SK-N-SH (cell line): ENCODE measurements at places on chromosomes 3 and 15. TPM values are rescaled to one million over a fixed set of nuclear protein-coding genes. Genes with fewer than 3 reads are reported as not detected.

DNA sequence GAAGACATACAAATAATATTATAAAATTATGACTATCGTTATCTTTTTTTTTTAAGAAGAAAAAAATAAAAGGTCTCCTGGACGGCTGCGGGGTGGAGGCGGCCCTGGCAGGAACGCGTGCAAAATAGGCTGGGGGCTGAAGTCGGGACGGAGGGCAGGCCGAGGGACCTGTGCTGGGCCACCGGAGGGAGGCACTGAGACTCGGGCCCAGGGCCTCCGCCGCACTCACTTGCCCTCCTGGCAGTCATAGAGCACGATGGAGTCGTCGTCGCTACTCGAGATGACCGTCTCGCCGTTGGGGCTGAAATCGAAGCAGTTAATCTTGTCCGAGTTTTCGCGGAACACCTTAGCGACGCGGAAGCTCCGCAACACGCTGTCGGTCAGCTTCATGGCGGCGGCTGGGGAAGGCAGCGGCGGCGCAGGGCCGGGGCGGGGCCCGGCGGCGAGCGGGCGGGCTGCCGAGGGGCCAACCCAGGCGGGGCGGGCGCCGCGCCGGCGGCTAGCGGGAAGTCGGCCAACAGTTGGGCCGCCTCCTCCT is 408 bp downstream of the WDR82 start:
- peak; percentile 80 for DNase-seq
- H3K4me1 ChIP-seq, result peaks cover 20% of the 10 kb centered on the region
- H3K27ac ChIP-seq, result peak overlapping the region; percentile 89
- H3K27me3 ChIP-seq, result no peaks in the 10 kb centered on the region
- H3K4me3 ChIP-seq, result peak overlapping the region; percentile 92
- H3K36me3 ChIP-seq, result peaks cover 19% of the 10 kb centered on the region

GRCh38 chr15:49082960-49083359 is 36.7 kb upstream of the SECISBP2L start:
- no peaks in the 10 kb centered on the region for H3K36me3 ChIP-seq
- H3K4me3 ChIP-seq, result no peak overlapping the region
- no peaks in the 10 kb centered on the region; the same call in 1 of the 2 replicates for H3K4me1 ChIP-seq

- no peaks in the 10 kb centered on the region; the same call in 1 of the 2 replicates for H3K27me3 ChIP-seq
- no peaks in the 10 kb centered on the region for H3K36me3 ChIP-seq
- no peak overlapping the region for H3K4me3 ChIP-seq
- no peak for DNase-seq
Measured at GRCh38 chr15:65404186-65404872, 18.4 kb downstream of the IGDCC4 start.

DNA sequence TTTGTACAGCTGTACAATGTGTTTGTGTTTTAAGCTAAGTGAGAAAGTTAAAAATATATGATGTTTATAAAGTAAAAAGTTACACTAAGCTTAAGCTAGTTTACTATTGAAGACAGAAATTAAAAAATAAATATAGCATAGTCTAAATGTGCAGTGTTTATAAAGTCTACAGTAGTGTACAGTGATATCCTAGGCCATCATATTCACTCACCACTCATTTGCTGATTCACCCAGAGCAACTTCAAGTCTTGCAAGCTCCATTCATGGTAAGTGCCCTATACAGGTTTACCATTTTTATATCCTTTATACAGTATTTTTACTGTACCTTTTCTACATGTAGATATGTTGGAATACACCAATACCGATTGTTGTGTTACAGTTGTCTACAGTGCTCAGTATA is 553.2 kb upstream of the TBL1XR1 start:
- H3K36me3 ChIP-seq, result no peaks in the 10 kb centered on the region
- no peaks in the 10 kb centered on the region for H3K27me3 ChIP-seq
- no peak overlapping the region for H3K4me3 ChIP-seq
- no peak for DNase-seq
- H3K4me1 ChIP-seq, result no peaks in the 10 kb centered on the region; the same call in 1 of the 2 replicates
- H3K27ac ChIP-seq, result no peak overlapping the region

DNA sequence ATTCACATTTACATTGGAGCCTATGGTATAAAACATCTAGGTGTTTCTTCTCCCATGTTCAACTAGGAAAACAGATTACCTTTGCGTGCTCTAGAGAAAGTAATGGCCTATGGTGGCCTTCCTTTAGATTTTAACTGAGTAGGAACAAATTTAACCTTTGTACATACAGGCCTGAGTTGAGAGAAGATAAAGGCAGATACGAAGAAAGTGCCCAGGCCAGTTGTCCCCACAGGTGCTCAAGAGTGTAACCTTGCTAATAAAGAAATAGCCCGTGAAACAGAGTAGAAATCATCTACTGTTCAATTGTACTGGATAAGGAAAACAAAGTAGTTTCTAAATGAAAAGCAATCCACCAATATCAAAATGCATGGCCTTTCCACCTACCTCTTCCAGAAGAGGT is 6.8 kb upstream of the TSC22D2 start:
- no peaks in the 10 kb centered on the region for H3K36me3 ChIP-seq
- no peaks in the 10 kb centered on the region for H3K27me3 ChIP-seq
- H3K4me1 ChIP-seq, result no peaks in the 10 kb centered on the region
- no peak for DNase-seq
- no peak overlapping the region for H3K4me3 ChIP-seq

GRCh38 chr3:53900666-53901331 is 9.1 kb upstream of the SELENOK start:
- no peaks in the 10 kb centered on the region for H3K36me3 ChIP-seq
- no peak overlapping the region for H3K27ac ChIP-seq
- no peaks in the 10 kb centered on the region for H3K4me1 ChIP-seq
- DNase-seq, result no peak
- peaks cover 8% of the 10 kb centered on the region; the same call in 1 of the 2 replicates for H3K27me3 ChIP-seq
- H3K4me3 ChIP-seq, result no peak overlapping the region

DNA sequence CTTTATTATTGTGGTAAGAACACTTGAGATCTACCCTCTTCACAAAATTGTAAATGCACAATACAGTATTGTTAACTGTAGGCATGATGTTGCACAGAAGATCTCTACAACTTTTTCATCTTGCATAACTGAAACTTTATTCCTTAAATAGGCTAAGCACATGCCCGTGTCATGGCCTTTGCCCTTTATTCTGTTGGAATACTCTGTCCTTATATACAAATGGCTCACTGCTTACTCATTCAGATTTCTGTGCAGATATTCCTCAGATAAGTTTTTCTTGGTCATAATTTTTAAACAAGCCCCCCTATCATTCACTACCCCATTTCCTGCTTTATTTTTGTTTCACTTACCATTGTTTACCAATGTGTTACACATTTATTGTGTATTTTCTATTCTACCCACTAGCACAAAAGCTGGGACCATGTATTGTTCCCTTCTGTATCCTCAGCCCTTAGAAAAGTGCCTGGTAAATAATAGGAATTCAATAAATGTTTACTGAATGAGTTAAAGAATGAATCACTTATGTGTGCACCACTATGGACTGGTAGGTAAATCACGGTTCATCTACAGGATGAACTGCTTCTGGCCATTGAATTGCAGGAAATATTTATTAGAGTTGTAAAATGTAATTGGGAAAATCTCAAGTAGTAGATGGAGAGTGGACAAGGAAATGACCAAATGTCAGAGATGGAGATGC is 151.0 kb downstream of the CPNE4 start:
- no peak overlapping the region for H3K27ac ChIP-seq
- DNase-seq, result no peak
- no peak overlapping the region for H3K4me3 ChIP-seq
- no peaks in the 10 kb centered on the region for H3K36me3 ChIP-seq
- H3K4me1 ChIP-seq, result no peaks in the 10 kb centered on the region

GRCh38 chr3:116135457-116136085 is 309.7 kb downstream of the LSAMP start:
- peak; percentile 36 for DNase-seq
- H3K36me3 ChIP-seq, result no peaks in the 10 kb centered on the region
- no peak overlapping the region; the same call in 1 of the 2 replicates for H3K4me3 ChIP-seq
- H3K4me1 ChIP-seq, result no peaks in the 10 kb centered on the region
- H3K27ac ChIP-seq, result peak overlapping the region; percentile 91

GRCh38 chr3:146542179-146542578 is 2.2 kb downstream of the PLSCR1 start:
- 0 out of 2 replicates have a peak, but pooled peaks cover 3% of the 10 kb centered on the region for H3K4me1 ChIP-seq
- no peak overlapping the region for H3K4me3 ChIP-seq
- no peaks in the 10 kb centered on the region for H3K27me3 ChIP-seq
- H3K27ac ChIP-seq, result no peak overlapping the region

GRCh38 chr3:183922421-183922820 is 37.7 kb upstream of the PARL start:
- no peak overlapping the region for H3K27ac ChIP-seq
- H3K36me3 ChIP-seq, result peaks cover 33% of the 10 kb centered on the region
- DNase-seq, result no peak
- no peaks in the 10 kb centered on the region for H3K27me3 ChIP-seq

The DZIP1L gene
- 6.4 and 8.0 TPM in 2 replicates for polyA plus RNA-seq

- H3K4me3 ChIP-seq, result no peak overlapping the region
- H3K27ac ChIP-seq, result peak overlapping the region; percentile 75
- no peaks in the 10 kb centered on the region for H3K36me3 ChIP-seq
- DNase-seq, result no peak
- H3K27me3 ChIP-seq, result no peaks in the 10 kb centered on the region
Measured at GRCh38 chr3:129231331-129232119, 17.9 kb upstream of the COPG1 start.

DNA sequence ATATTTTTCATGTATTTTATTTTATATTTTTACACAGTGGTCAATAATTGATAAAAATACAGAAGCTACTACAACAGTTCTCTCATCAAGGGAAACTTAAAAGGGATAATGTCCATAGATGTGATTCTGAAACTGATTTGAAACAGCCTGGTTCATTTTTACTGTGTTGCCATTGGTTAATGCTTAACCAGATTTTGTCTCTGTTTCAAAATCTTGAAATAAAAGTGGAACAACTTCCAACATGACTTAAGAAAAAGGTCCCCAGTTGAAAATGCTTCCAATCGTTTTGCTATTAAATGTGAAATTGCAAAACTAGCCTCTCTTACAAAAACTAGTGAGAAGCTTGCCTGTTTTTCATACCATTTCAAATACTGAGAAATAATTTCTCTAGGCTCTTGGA is 240.7 kb downstream of the LPP start:
- H3K27me3 ChIP-seq, result no peaks in the 10 kb centered on the region
- H3K27ac ChIP-seq, result no peak overlapping the region
- H3K4me1 ChIP-seq, result peaks cover 9% of the 10 kb centered on the region; the same call in 1 of the 2 replicates

DNA sequence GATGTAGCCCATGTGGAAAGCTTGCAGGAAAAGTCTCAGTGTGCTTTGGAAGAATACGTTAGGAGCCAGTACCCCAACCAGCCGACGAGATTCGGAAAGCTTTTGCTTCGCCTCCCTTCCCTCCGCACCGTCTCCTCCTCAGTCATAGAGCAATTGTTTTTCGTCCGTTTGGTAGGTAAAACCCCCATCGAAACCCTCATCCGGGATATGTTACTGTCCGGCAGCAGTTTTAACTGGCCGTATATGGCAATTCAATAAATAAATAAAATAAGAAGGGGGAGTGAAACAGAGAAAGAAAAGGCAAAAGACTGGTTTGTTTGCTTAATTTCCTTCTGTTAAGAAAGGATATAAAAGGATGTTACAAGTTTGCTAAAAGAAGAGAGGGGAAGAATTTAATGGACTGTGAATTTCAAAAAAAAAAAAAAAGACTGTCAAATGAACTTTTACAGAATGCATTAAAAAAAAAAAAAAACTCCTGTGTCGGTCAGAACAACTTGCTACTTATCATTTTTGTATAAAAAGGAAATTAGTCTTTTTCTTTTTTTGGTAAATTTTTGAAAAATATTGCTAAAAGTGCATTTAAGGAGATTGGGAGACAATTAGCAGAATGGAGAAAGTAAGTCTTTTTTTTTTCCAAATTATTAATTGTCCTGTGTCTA is 7.0 kb downstream of the NR2F2 start:
- H3K36me3 ChIP-seq, result no peaks in the 10 kb centered on the region
- peak overlapping the region; percentile 9; the same call in 1 of the 2 replicates for H3K4me3 ChIP-seq
- H3K27ac ChIP-seq, result no peak overlapping the region
- H3K27me3 ChIP-seq, result no peaks in the 10 kb centered on the region
- no peak for DNase-seq

The TMEM266 gene
- 0.05 and 0.07 TPM in 2 replicates for polyA plus RNA-seq

The SI gene
- polyA plus RNA-seq, result not detected in 2 replicates

GRCh38 chr3:74039105-74039504 is 414.4 kb upstream of the PDZRN3 start:
- no peak overlapping the region for H3K27ac ChIP-seq
- H3K36me3 ChIP-seq, result no peaks in the 10 kb centered on the region
- H3K4me1 ChIP-seq, result no peaks in the 10 kb centered on the region

DNA sequence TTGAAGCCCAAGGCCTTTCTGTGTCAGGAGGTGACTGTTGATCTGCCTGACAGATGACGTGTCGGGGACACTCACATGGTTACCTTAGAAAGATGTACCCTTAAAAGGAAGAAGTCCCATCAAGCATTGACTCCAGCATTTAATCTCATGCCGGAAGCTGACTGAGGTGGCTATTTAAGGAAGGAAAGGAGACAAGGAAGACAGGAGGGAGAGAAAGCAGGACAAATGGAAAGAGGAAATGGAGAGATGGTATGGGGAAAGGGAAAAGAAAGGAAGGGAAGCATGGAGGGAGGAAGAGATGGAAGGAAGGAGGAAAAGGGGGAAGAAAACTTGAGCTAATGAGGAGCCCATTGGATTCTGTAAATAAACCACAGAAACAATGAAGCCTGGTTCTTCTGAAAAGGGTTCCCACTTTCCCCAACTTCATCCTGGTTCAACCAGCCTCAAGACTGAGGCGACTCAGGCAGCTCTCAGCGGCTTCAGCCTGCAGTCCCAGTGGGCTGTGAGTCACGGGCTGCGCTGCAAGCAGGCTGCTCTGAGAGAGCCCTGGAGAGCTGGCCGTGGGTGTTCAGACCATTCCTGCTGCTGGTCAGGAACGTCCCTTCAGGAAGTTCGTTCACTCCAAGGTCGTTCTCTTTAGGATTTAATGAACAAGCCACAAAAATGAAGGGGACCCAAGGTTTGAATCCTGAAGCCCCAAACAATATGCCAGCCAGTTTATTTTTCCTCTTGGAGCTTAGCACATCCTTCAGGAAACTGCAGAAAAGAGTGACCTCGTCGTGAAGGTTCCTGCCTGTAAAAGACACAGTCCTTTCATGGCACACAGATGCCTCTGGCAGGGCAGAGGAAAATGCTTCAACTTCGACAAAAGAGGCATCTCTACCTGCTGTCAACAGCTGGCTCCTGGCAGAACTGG is 69.6 kb upstream of the THBS1 start:
- H3K27ac ChIP-seq, result peak overlapping the region; percentile 60
- no peak for DNase-seq
- 0 out of 2 replicates have a peak, but pooled peaks cover 6% of the 10 kb centered on the region for H3K4me1 ChIP-seq
- H3K27me3 ChIP-seq, result no peaks in the 10 kb centered on the region
- H3K36me3 ChIP-seq, result no peaks in the 10 kb centered on the region
- H3K4me3 ChIP-seq, result no peak overlapping the region

- no peak overlapping the region for H3K27ac ChIP-seq
- no peak overlapping the region for H3K4me3 ChIP-seq
- peaks cover 5% of the 10 kb centered on the region; the same call in 1 of the 2 replicates for H3K27me3 ChIP-seq
- no peak for DNase-seq
- no peaks in the 10 kb centered on the region for H3K4me1 ChIP-seq
Measured at GRCh38 chr3:37751967-37752648, 109.6 kb upstream of the CTDSPL start.
